Renal cortex interstitium (tissue), 15 donors: ENCODE measurements at places on chromosomes 4 and X.

GRCh38 chr4:7676398-7676922 is 241.7 kb upstream of the PSAPL1 start:
- DNase-seq: no peak

DNA sequence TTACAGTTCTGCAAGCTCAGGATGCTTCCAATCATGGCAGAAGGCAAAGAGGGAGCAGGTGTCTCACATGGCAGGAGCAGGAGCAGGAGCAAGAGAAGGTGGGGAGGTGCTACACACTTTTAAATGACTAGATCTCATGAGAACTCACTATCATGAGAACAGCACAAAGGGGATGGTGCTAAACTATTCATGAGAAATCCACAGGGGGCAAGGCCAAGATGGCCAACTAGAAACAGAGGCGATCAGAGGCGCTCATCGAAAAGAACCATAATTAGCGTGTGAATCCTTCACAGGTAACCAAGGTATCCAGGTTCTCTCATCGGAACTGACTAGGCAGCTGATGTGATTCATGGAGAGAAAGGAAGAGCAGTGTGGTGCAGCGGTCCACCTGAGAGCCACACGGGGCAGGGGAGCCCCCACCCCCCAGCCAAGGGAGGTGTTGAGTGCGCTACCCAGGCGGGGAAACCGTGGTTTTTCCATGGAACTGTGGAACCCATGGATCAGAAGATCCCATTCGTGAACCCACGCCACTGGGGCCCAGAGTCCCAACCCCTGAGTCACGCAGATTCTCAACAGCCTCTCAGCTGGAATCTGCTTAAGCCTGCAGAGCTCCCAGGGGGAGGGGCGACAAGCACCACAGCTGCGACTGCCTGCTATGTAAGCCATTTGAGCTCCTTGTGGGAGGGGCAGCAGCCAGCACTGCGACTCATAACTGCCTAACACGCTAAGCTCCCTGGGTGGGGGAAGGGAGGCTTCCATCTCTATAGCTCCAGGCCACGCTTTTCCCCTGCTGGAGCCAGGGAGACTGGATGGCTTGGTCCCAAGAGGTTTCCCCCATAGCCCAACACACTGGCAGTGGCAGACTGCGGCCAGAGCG is 46.7 kb downstream of the FGF16 start:
- DNase-seq: peak; percentile 9

DNA sequence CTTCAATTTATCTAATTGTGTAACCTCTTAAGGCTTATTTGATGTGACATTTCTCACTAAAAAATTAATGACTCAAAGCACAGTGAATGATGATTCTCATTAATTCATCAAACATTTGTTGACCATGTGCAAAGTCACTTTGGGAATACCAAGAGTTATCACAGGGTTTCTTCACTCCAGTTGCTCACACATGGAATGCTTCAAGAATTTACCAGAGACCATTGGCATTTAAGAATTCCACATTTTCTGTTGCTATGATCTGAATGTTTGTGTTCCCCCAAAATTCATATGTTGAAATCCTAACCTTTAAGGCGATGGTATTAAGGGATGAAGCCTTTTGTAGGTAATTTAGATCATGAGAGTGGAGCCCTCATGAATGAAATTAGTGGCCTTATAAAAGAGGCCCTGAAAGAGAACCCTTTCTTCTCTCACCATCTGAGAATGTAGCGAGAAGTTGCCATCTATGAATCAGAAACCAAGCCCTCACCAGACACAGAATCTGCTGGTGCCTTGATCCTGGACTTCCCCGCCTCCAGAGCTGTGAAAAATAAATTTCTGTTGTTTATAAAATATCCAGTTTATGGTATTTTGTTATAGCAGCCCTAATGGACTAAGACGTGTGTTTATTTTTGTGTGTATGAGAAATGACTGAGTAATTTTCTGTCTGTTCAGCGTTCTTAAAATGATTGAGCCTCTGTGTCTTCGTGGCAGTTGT is 16.4 kb upstream of the SRPX start:
- no peak for DNase-seq

- DNase-seq: no peak
These were observed 258.7 kb upstream of the SLC7A11 start for GRCh38 chr4:138500869-138501268.

- no peak for DNase-seq
These were observed 3.9 kb upstream of the SULT1B1 start for GRCh38 chr4:69764311-69764710.

GRCh38 chr4:132125131-132125530 is 1024.0 kb upstream of the PCDH10 start:
- no peak for DNase-seq

DNA sequence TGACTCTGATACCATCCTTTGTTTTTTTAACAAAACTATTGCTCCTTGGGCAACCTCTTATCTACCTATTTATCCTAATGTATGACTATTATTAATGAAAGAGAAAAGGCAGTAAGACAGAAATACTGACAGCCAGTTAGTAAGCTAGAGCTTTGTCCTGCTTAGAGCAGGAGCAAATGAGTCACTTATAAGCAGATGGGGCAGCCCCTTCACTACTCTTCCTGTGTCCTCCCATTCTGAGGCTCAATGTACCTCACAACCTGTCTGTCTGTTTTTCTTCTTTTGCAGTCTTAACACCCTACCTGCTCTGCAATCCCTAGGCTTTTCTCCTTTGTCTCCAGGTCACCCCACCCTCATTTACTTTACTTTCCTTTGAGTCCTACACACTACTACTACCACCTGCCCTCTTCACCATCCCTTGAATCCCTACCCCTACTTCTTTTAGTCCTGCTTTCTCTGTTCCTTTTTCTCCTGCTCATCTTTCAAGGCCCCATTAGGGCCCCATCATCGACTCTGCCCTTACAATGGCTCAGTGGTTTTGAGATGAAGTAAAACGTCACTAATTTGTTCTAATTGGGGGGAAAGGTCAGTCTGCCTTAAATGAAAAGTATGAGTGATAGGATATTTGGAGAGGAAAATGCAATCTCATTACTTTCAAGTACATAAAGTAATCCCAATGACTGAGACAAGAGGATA is 294.3 kb downstream of the GUCY2F start:
- DNase-seq: no peak
